NCI-H2029 treated with DMSO at 0.1 percent for 48 hours (cell line): ENCODE measurements at places on chromosomes 1 and 21.

DNA sequence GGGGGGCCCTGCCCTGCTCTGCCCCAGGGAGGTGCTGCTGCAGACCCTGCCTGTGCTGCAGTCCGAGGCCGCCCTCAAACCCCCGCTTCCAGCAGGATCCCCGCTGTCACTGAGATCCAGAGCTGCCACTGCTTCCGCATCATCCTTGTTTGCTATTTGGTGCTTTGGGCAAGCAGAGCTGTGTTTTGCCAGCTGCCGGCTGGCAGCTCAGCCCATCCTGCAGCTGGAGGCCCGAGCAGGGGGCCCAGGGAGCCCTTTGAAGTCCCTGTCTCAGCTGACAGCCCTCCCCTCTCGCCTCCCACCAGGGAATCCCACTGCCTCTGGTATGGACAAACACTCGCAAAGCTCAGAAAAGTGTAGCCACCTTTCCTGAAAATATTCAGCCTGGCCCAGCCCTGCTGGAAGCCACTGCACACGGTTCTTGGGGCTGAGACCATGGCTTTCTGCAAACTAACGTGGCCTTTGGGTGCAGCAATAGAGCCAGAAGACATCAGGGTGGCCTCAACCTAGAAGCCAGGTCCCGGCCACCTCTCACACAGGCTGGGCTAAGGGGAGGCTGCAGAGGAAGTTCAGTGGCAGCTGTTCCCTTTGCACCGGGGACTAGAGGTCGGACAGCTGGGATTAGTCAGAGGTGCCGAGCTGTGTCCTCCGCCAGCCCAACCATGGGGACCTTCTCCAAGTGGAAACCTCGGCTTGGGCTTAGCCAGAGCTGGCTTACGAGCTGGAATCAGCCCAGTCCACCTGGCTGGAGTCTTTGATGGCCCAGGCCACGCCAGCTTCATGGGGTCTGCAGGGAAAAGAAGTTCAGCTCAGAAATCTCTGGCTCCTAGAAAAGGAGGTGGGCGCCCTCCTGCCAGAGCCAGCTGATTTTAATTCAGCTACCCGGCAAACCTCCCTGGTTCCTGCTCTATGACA lies 107.1 kb downstream of the SPSB1 start:
- no peak for DNase-seq

- no peak for DNase-seq
Measured at GRCh38 chr1:113904293-113904673, 316 bp downstream of the AP4B1 start.

- DNase-seq = no peak
Measured at GRCh38 chr1:64223329-64224151, 20.1 kb downstream of the UBE2U start.

DNA sequence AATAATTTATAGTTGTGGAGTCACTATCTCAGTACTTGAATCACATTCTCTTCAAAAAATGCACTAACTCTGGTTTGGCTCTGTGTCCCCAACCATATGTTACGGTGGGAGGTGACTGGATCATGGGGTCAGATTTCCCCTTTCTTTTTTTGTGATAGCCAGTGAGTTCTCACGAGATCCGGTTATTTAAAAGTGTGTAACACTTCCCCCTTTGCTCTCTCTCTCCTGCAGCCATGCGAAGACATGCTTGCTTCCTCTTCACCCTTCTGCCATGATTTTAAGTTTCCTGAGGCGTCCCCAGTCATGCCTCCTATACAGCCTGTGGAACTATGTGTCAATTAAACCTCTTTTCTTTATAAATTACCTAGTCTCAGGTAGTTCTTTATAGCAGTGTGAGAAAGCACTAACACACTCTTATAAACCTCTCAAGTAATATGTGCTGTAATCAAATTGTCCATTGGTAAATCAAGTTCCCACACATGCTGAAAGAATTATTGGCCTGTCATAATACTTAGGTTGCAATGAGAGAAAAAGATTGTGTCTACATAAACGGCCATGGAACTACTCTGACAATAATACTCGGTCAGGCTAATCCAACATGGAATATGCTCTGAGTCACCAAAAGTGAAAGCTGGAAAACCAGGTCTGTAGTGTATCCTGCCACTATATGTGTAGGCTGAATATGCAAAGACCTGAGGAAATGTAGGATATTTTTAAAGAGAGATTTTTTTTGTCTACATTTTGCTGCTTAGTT lies 107.5 kb downstream of the SLC44A5 start:
- no peak for DNase-seq

GRCh38 chr1:216142921-216143320 lies 280.3 kb downstream of the USH2A start:
- no peak for DNase-seq

- DNase-seq = no peak
Measured at GRCh38 chr1:117093870-117094621, 27.5 kb downstream of the TRIM45 start.

DNA sequence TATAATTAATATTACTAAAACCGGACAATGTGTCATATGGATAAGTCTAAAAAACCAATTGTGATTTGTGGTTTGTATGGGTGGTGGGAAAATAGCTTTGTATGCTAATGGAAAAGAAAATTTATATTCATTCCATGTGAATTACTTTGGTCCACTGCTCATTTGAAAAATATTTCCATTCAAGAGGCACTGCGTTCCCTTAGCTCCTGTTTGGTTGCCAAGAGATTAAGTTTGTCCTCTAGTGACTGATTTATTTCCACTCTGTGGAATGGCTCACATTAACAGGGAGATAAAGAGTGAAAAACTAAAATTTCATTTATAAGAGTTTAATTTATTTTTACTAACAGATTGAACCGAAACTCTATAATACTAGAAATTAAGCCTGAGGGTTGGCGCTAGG lies 744.1 kb upstream of the CHRM3 start:
- DNase-seq = no peak

GRCh38 chr1:210905944-210906453 lies 227.9 kb downstream of the KCNH1 start:
- DNase-seq = no peak

GRCh38 chr1:245991266-245991665 lies 515.8 kb downstream of the SMYD3 start:
- DNase-seq = no peak

DNA sequence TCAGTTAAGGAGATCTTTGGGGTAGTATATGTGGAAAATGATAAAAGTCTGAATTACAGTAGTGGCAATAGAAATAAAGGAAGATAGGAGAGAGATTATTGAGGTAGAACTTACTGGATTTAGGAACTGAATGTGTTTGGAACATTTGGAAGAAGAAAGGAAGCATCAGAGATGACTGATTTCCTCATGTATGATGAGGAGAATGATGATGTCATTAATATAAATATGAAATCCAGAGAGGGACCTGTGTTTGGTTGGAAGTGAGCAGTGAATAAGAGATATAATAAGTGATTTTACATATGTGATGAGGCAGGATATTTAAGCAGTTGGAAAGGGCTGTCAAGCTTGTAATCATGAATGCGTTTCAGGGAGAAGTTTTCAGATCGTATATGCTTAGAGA lies 86.3 kb downstream of the SYT14 start:
- no peak for DNase-seq

DNA sequence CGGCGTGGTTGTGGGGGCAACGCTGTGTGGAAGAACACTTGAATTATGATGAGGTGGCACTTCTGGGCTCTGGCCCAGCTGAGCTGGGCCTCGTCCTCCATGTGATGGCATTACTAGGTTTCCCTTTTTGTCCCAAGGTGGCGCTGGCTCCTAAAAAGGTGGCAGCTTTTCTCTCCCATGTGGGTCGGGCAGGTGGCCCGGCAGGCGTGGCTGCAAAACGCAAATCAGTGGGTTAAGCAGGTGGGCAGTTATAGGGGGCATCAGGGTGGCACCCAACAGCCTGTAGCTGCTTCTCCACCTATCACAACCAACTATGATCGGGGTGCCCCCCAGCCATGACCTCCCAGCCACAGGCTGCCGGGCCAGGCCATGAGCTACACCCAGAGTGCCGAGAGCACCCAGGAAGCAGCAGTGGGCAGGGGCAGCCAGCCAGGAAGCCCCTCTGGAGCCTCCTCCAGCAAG lies 59.6 kb downstream of the KCNAB2 start:
- DNase-seq = no peak

- no peak for DNase-seq
Measured at GRCh38 chr1:196445775-196446174, 162.5 kb downstream of the KCNT2 start.

DNA sequence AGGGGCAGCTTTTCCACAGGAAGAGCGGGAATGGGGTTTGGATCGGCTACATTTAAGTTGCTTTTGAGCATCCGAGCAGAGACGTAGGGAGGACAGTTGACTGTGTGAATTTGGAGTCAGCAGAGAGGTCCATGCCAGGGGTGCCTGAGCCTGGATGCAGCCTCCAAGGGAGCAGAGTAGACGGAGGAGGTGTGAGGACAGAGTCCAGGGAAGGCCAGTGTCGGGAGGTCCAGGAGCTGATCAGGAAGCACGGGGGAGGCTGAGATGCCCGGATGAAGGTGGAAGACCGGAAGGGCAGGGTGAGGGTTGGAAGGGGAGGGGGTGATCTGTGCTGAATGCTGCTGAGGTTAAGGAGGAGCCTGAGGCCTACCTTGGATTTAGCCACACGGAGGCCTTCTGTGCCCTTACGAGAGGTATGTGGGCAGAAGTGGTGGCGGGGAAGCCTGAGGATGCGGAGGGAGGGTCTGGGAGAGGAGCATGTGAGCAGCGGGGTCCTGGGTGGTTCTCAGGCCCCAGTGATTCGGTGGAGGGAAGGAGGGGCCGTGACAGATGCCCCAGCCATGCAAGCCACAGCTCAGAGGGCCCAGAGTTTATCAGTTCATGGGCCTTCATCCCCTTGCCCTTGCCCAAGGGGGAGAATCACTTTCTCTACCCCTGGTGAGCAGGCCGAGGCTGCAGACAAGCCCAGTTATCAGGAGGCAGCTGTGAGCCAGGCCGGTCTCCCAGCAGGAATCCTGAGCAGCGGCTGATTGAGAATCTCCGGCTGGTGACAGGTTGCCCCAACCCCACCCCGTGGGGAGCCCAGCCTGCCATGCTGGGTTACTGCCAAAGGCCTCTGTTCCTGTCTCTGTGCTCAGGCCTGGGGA lies 54.0 kb upstream of the ACTL8 start:
- DNase-seq = no peak

- DNase-seq = peak; percentile 65
Measured at GRCh38 chr1:92442351-92442750, 44.4 kb downstream of the GFI1 start.

DNA sequence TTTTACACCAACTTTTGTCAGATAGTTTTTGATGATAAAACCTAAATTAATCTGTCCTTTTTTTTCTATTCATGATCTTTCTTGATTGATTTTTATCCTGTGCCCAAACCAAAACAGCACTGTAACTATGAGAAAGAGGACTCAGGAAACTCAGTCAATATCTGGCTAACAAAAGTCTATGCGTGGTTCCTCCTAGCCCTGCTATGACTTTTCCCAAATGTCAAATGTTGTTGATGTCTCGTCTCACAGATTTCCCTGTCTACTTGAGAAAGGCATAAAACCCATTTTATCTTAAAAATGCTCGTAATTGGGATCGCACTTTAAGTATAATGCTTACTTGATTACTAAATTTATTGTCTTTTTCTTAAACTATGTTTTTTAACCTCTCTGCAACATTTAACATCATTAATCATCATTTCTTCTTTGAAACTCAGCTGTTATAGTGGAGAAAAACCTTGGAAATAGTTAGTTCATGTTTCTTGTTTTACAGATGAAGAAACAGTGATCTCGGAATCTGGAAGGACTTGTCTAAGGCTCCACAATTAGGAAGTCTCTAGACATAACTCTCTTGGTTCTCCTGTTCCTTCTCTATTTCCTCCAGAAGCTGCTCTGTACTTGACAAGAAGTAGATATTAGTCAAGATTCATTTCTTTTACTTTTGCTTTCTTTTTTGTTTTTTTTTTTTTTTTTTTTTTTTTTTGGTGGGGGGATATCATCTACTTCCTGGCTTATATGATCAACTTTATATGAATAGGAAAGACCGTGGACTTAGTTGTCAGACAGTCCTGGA lies 26.2 kb upstream of the PTPRC start:
- no peak for DNase-seq

DNA sequence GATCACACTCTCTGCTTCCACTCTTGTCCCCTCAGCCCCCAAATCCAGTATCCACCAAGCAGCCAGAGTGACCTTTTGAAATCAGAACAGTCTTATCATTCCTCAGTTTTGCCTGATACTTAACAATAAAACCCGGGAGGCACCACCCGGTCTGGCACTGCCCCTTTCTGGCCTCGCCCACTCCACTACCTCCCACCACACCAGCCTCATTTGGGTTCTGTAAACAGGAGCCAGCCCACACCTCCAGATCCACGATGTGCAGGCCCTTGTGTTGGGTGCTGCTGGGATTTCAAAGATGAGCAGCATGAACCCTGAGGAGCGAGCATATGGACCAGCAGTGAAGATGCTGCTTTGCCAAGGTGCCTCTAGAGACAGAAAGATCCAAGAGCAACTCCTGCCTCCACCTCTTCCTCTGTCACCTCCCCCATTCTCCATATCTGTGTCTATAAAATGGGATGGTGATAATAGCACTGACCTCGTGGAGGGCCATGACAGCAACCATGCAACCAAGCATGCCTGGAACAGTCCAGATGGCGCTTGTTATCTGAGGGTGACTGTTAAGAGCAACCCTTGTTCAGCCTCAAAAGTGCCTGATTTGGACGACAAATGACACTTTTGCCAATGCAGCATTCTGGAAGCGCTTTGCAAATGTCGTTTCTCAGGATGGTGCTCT lies 136.0 kb downstream of the IGSF21 start:
- DNase-seq = no peak

DNA sequence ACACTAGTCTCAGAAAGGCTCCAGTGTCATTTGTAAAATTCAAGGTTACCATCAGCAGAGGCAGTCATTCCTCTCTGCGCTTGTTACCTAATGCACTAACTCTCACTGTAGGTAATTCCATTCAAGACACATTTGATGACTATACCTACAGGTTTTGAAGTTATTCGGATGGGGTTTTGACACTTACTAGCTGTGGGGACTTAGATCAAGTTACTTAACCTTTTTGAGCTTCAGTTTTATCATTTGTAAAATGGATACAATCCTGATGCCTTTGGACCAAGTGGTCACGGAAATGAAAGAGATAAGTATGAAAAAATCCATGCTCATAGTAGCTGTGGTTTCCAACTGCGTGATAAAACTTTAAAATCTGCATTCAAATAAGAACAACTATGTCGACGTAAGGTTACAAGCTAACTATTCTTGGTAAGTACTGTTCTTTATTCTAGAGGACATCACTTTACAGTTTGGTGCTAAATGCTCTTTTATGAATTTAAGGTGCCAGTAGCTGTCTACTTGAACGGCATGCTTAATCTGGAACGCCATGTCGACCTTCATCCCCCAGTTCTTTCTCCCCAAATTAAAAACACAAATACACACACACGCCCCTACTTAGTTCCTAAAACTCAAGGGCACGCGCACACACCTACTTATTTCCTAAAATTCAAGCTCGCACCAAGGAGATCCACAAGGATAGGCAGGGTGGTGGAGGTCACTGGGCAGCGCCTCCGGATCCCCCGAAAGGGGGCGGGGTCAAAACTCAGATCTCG lies 550 bp upstream of the NFYC start:
- no peak for DNase-seq
